ENCODE measurements at places on chromosomes 6 and 20. TPM values are rescaled to one million over a fixed set of nuclear protein-coding genes. Genes with fewer than 3 reads are reported as not detected.

The RIPPLY2 gene
- total RNA-seq, result not detected

The SCRT2 gene
- not detected for total RNA-seq

The HLA-DRA gene
- total RNA-seq, result 0.45 TPM

The WFDC10B gene
- total RNA-seq, result not detected

The SAMHD1 gene
- total RNA-seq, result 41.8 TPM

The DLK2 gene
- total RNA-seq, result 0.36 TPM

The PNRC1 gene
- 138 TPM for total RNA-seq

The LINC00237 gene
- not detected for total RNA-seq

The GDAP1L1 gene
- total RNA-seq, result 0.90 TPM

The PHACTR1 gene
- 0.49 TPM for total RNA-seq

The BCL2L1 gene
- total RNA-seq, result 59.9 TPM

The GATA5 gene
- total RNA-seq, result not detected

The SLC9A8 gene
- 2.9 TPM for total RNA-seq

The GGTLC1 gene
- not detected for total RNA-seq

The SLC2A4RG gene
- 31.9 TPM for total RNA-seq

The ZNF165 gene
- total RNA-seq, result 0.45 TPM

The CST4 gene
- not detected for total RNA-seq

The SMOC2 gene
- not detected for total RNA-seq

The TGM3 gene
- total RNA-seq, result 0.08 TPM

The SNAP25 gene
- 0.65 TPM for total RNA-seq

The SLC16A10 gene
- total RNA-seq, result not detected

The NKAPL gene
- 1.9 TPM for total RNA-seq

The SAPCD1 gene
- 0.90 TPM for total RNA-seq

The IL20RA gene
- 0.90 TPM for total RNA-seq

The CRYBG1 gene
- 19.3 TPM for total RNA-seq

The COX4I2 gene
- not detected for total RNA-seq
